Activated CD8-positive, alpha-beta T cell treated with anti-CD3 and anti-CD28 coated beads for 36 hours (primary cell): ENCODE measurements at places on chromosomes 12 and 14. TPM values are rescaled to one million over a fixed set of nuclear protein-coding genes. Genes with fewer than 3 reads are reported as not detected.

DNA sequence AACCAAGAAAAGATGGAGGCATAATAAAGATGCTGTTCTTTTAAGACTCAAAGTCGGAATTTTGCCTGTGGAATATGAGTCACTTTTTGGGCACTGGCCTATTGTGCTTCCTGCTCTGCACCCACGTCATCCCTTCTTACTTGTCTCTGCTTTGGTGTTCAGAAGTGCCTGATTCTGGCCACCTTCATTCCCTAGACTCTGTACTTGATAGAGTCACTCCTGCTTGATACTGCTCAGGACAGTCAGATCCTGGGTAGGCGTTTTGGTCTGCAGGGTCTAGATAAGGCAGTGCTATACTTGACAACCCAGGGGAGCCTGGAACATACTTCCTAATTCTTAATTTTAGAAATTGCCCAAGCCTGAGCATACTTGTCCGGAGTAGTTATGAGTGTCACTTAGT, 1.9 kb downstream of the LRRK2 start:
- no peak for DNase-seq
- peaks cover 39% of the 10 kb centered on the region for H3K27me3 ChIP-seq
- H3K4me3 ChIP-seq: no peak overlapping the region
- H3K27ac ChIP-seq: no peak overlapping the region

DNA sequence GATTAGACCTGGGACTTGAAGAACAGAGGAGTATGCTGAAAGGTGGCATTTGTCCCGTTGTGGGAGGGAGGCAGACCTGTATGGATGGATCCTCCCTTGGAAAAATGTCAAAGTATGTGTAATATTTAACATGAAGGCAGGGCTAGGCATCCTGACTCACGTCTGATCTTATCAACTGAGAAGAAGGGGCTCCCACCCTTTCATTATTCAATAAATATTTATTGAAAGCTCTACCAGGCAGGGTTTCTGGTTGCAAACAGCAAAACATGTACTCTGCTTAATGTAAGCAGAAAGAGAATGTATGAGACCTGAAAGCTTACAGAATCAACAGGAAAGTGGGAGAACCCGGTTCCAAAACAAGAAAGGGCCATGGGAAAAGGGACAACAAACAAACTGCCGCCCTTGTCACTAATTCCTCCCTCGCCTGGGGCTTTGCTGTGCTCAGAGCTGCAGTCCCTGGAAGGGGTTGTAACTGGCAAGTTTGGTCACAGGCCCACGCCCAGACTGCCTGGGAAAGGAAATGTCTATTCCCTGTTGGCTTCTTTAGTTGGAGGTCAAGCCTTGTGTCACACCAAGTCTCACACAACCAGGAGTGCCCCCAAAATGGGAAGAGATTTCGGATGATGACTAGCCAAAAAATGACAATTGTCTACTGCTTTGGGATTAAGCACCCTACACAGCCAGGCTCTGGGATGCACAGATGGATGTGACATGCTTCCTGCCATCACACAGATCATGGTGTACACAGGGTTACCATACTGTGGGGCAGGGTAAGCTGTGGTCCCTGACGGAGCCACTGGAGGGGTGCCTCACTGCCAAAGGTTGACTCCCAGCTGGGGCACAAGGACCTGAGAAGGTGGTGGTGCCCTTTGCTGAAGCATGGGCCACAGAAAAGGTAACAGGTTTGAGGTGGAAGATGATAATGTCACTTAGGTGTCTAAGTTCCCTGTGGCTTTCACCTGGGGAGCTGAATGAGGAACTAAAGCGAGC, 36.8 kb downstream of the RAB35 start:
- DNase-seq: no peak
- peak overlapping the region; percentile 61 for H3K27ac ChIP-seq
- peaks cover 55% of the 10 kb centered on the region for H3K36me3 ChIP-seq

GRCh38 chr14:68211421-68211820, 391.8 kb downstream of the RAD51B start:
- peaks cover 4% of the 10 kb centered on the region for H3K36me3 ChIP-seq
- DNase-seq: no peak

DNA sequence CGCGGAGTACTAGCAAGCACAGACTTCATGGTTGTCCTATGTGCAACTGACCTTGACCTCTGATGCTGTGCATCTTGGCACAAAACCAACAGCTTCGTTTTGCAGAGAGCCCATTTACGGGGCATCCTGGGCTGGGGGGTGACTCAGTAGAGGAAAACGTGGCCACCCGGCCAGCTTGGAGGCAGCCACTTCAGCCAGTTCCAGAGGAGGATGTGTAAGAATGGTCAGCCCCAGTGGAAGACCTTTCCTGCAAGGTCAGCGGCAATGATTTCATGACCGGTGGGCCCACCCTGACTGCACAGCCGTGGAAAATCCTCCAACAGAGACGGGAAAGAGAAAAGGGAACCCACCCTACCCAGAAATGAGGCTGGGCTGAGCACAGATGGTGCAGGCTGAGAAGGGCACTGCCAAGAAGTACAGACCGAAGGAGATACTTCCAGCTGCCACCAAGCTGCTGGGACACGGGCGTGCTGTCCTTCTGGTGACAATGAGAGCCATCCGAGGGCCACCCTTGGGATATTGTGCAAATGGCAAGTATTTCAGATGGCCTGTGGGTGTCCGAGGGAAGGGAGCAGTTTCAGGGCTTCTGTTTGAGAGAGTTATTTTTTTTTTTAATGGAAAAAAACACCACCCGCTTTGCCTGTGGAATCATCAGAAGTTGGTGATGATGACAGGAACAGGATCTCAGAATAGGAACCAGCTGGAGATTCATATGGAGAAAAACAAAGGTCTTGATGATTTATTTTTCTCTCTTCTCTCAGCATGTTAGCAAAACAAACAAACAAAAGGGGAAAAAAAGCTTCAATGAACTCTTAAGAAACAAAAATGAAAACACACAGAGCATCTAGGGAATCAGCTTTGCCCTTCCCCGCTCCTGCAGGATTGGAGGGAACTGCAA, 120.2 kb upstream of the RFLNA start:
- H3K27me3 ChIP-seq: peaks cover 2% of the 10 kb centered on the region
- H3K36me3 ChIP-seq: no peaks in the 10 kb centered on the region
- no peak overlapping the region for H3K4me3 ChIP-seq
- DNase-seq: no peak
- H3K27ac ChIP-seq: no peak overlapping the region

DNA sequence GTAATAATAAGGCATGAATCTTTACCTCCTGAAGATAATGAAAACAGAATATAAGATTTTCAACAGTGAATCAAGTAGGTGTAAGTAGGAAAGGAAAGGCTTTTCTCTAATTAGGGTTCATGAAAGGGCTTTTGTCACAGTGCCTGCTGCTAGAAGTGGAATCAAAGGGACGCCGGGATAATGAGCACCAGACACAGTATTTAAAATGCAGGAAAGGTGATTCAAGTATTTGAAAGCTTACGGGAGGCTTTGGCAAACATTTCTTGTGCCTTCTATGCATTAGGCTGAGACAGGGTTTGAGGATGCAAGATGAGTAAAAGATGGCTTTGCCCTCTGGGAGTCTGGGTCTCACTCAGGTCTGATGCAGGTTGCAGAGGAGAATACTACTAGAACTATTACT, 70.5 kb upstream of the ANO4 start:
- H3K27me3 ChIP-seq: peaks cover 1% of the 10 kb centered on the region
- H3K4me3 ChIP-seq: no peak overlapping the region
- no peaks in the 10 kb centered on the region for H3K4me1 ChIP-seq
- no peak for DNase-seq
- no peak overlapping the region for H3K27ac ChIP-seq

DNA sequence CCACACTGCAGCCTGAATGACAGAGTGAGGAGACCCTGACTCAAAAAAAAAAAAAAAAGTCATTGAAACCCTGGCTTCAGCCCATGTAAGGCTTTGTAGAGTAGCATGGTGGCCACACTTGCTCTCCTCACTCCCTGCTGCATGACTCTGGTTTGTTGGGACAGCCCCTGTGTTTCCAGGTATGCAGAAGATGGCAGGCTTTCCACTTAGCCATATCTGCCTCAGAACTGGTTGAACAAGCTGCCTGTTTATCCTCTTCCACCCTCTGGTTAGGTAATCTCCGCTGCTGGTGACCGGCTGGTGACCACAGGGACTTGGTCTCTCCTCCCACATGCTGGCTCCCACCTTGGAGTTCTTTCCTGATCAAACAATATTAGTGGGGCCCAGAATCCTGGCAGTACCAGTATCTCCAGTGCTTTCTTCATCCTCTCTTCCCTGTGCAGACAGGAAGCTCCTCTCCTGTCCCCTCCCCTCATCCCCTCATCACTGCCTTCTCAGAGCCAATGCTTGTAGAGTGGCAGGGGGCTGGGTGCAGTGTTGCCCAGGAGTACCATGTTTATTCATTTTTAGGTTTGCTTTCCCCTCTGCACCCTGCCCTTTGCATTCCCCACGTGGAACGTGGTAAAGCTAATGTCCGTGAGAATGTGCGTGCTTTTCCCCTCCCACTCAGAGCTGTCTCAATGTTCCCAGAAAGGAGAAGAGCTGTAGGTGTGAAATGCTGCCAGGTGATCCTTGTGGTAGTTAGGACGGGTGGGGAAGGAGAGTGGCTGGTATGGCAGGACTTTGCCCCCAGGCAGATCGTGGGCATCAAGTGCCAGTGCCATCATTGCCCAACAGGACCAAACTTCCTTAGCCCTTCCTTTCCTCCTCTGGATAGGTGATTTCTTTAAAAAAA, 11.3 kb downstream of the ABHD12B start:
- H3K27me3 ChIP-seq: peaks cover 32% of the 10 kb centered on the region
- H3K4me1 ChIP-seq: no peaks in the 10 kb centered on the region
- no peaks in the 10 kb centered on the region for H3K36me3 ChIP-seq
- DNase-seq: peak; percentile 12
- no peak overlapping the region for H3K27ac ChIP-seq

GRCh38 chr12:47356129-47356700, 276.5 kb upstream of the AMIGO2 start:
- H3K36me3 ChIP-seq: peaks cover 54% of the 10 kb centered on the region
- H3K4me1 ChIP-seq: peaks cover 80% of the 10 kb centered on the region
- peak overlapping the region; percentile 99 for H3K27ac ChIP-seq

DNA sequence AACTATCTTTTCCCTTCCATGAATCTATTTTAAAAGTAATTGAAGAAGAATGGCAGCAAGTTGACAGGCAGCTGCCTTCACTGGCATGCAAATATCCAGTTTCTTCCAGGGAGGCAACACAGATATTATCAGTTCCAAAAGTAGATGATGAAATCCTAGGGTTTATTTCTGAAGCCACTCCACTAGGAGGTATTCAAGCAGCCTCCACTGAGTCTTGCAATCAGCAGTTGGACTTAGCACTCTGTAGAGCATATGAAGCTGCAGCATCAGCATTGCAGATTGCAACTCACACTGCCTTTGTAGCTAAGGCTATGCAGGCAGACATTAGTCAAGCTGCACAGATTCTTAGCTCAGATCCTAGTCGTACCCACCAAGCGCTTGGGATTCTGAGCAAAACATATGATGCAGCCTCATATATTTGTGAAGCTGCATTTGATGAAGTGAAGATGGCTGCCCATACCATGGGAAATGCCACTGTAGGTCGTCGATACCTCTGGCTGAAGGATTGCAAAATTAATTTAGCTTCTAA, 18.4 kb downstream of the TMPO start:
- H3K4me1 ChIP-seq: peaks cover 21% of the 10 kb centered on the region
- H3K27ac ChIP-seq: peak overlapping the region; percentile 12
- H3K27me3 ChIP-seq: no peaks in the 10 kb centered on the region
- no peak for DNase-seq
- peaks cover 62% of the 10 kb centered on the region for H3K36me3 ChIP-seq

GRCh38 chr14:26199590-26200370, 398.1 kb downstream of the NOVA1 start:
- no peaks in the 10 kb centered on the region for H3K36me3 ChIP-seq
- no peak for DNase-seq
- H3K27me3 ChIP-seq: peaks cover 9% of the 10 kb centered on the region
- H3K4me1 ChIP-seq: no peaks in the 10 kb centered on the region
- no peak overlapping the region for H3K4me3 ChIP-seq

DNA sequence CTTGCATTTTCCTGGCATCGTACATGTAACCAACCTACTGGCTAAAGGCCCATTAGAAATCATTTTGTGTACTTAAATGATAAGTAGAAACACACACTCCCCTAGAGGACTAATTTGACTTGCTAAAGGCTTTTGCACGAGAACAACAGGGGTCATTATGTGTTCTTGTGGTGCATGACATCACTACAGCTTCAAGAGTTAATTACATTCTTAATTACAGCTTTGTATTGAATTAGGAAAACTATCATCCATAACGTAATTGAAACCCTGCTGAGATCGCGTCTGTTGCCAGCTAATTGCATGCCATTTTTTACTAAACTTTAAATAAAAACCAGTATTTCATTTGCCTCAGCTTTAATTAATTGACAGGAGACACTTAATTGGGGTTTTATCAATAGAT, 51.4 kb downstream of the TMEM132C start:
- H3K27ac ChIP-seq: no peak overlapping the region
- no peaks in the 10 kb centered on the region for H3K4me1 ChIP-seq
- DNase-seq: no peak
- H3K27me3 ChIP-seq: peaks cover 3% of the 10 kb centered on the region

GRCh38 chr14:104680056-104680805, 9.2 kb upstream of the INF2 start:
- peaks cover 25% of the 10 kb centered on the region for H3K4me1 ChIP-seq
- H3K4me3 ChIP-seq: no peak overlapping the region
- H3K27me3 ChIP-seq: no peaks in the 10 kb centered on the region
- DNase-seq: no peak
- peak overlapping the region; percentile 64 for H3K27ac ChIP-seq

DNA sequence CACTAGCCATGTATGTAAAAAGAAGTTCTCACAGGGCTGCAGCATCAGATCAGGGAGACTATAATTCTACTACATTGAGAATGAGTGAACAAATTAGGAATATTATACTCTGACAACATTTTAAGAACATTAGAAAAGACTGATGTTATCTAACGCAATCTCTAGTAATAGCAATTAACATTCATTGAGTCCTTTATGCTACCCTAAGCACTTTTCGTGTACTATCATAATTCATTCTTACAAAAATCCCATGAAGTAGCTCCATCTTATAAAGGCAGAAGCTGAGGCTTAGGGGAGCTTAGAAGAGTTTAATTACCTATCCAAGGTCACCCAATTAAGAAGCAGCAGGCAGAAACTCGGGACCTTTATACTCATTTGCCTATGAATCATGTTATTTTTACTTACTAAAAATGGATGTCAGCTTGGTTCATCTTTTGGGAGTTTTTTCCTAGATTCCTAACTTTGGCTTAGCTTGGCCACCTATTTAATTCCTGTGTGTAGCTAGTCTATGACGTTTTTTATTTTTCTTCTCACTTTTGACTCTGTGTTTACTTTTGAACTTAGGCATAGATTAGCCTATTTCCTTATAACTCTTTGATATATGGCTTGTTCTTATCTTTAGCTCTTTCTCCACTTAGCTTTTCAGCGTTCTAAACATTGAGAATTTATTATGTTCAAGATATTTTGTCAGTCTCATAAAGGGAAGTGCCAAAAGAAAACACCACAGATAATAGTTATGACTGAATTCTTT, 333.5 kb upstream of the DCN start:
- H3K27me3 ChIP-seq: peaks cover 3% of the 10 kb centered on the region
- H3K27ac ChIP-seq: no peak overlapping the region
- DNase-seq: no peak
- no peaks in the 10 kb centered on the region for H3K36me3 ChIP-seq
- no peak overlapping the region for H3K4me3 ChIP-seq

- H3K4me3 ChIP-seq: no peak overlapping the region
- no peak for DNase-seq
- no peak overlapping the region for H3K27ac ChIP-seq
- H3K27me3 ChIP-seq: peaks cover 20% of the 10 kb centered on the region
Observed at GRCh38 chr12:52248541-52249461, 15.8 kb downstream of the KRT7 start.

ZNF705A gene
- not detected for total RNA-seq

LRRC74A gene
- total RNA-seq: not detected

MIP gene
- total RNA-seq: not detected

ULK1 gene
- 15.5 TPM for total RNA-seq

KERA gene
- total RNA-seq: not detected

SLC2A13 gene
- 9.3 TPM for total RNA-seq

ERH gene
- total RNA-seq: 301 TPM
